Glutamatergic neuron (in vitro differentiated cells): ENCODE measurements at places on chromosomes 12 and 14.

DNA sequence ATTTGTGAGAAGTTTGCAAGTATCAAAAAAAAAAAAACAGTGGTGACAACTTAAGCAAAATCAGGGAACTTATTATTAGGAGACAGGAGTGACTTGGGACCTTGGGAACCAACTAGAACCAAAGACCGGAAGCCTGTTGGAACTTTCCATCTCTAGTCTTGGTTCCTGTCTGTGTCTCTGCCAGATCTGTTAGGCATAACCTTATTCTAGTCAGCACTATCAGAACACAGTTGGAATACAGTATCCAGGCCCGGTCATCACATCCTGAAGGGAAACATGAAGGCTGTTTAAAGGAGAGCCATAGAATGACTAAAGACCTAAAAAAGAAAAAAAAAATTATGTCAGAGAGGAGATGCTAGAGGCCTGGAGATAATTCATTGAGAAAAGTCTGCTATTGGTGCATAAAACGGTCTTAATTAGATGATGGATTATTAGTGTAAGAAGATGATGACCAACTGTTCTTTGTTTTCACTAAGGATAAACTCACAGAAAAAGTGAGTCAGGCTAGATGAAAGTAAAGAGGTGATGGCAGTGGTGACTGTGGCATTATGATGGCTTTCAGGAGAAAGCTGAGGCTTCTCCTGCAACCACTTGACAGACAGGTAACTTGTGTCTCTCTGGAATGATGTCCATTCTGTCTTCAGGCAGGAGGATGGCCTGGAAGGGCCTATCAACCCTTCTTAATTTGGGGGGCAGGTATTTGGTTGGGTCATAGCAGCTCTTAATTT, 28.2 kb downstream of the DACT1 start:
- H3K27me3 ChIP-seq = peaks cover 2% of the 10 kb centered on the region
- no peak overlapping the region for H3K4me3 ChIP-seq
- H3K36me3 ChIP-seq = no peaks in the 10 kb centered on the region
- peaks cover 43% of the 10 kb centered on the region for H3K4me1 ChIP-seq
- no peak for DNase-seq
- no peak overlapping the region for H3K27ac ChIP-seq

DNA sequence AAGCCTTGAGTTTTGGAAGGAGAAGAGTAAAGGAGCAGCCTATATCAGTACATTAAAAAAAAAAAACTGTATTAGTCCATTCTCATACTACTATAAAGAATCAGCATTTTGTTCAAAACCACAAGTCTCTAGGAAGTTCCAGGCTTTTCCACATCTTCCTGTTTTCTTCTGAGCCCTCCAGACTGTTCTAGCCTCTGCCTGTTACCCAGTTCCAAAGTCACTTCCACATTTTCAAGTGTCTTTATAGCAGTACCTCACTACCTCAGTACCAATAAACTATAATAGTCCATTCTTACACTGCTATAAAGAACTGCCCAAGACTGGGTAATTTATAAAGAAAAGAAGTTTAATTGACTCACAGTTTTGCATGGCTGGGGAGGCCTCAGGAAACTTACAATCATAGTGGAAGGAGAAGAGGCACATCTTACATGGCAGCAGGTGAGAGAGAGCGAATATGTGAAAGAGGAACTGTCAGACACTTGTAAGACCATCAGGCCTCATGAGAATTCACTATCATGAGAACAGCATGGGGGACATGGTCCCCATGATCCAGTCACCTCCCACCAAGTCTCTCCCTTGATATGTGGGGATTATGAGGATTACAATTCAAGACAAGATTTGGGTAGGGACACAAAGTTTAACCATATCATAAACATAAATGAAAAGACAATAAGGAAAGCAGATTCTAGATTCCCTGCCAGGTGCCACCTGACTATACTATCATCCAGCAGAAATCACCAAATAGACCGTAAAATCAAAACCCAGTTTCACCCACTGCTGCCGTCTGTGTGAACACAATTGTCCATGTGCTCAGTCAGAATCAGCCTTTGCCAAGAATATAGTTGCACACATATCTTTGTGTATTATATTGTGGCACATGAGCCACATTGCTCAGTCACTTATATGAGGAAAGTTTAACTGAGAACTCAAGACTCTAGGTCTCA, 27.8 kb downstream of the TOGARAM1 start:
- peaks cover 2% of the 10 kb centered on the region for H3K27me3 ChIP-seq
- no peaks in the 10 kb centered on the region for H3K36me3 ChIP-seq
- peaks cover 8% of the 10 kb centered on the region for H3K4me1 ChIP-seq
- H3K4me3 ChIP-seq = no peak overlapping the region
- no peak for DNase-seq

DNA sequence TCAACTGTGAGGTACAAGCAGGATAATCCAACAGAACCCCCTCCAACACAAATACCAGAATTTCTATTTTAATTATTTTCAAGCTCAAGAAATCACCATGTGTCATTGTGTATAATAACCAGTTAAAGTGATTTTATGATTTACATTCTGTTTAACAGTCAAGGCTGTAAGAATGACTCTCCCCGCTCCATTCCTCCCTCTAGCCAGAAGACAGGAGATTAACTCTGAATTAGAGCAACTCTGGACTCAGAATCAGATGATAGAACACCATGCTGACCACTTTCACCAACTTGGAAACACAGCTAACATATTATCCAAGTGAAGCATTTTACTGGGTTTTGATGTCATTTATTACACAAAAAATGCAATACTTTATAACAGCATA, 71.9 kb downstream of the ATP2B1 start:
- H3K27ac ChIP-seq = no peak overlapping the region
- H3K36me3 ChIP-seq = no peaks in the 10 kb centered on the region
- H3K27me3 ChIP-seq = no peaks in the 10 kb centered on the region
- no peak for DNase-seq
- H3K4me3 ChIP-seq = no peak overlapping the region

GRCh38 chr14:74415115-74415437, 10.9 kb downstream of the SYNDIG1L start:
- no peak overlapping the region for H3K4me3 ChIP-seq
- no peaks in the 10 kb centered on the region for H3K36me3 ChIP-seq
- H3K27ac ChIP-seq = peak overlapping the region; percentile 71
- peak; percentile 62 for DNase-seq
- H3K4me1 ChIP-seq = peaks cover 22% of the 10 kb centered on the region

- DNase-seq = no peak
- no peaks in the 10 kb centered on the region for H3K36me3 ChIP-seq
- no peak overlapping the region for H3K27ac ChIP-seq
- H3K4me3 ChIP-seq = no peak overlapping the region
Measured at GRCh38 chr12:1435456-1435855, 158.9 kb downstream of the FBXL14 start.

GRCh38 chr14:87575378-87575777, 417.6 kb downstream of the GALC start:
- no peaks in the 10 kb centered on the region for H3K36me3 ChIP-seq
- no peak for DNase-seq
- H3K27ac ChIP-seq = no peak overlapping the region
- no peaks in the 10 kb centered on the region for H3K4me1 ChIP-seq
- no peaks in the 10 kb centered on the region for H3K27me3 ChIP-seq

DNA sequence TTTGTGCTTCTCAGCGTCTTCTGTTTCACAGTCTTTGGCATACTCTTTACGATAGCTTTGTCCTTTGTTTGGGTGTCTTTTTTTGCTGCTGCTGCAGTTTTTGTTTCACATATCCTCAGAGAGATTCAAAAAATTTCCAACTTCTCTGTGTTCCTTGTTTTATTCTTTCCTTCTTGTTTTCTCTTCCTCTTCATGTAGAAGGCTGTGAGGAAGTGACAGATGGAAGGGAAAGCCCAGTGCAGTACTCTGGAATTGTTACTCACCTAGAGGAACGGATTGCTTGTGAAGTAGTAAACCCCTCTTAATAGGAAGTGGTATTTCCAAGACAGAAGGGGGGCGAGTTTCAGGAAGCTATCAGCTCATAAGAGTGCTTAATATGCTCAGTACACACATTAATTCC, 1.7 kb downstream of the CREBL2 start:
- peak overlapping the region; percentile 88 for H3K4me3 ChIP-seq
- DNase-seq = no peak
- H3K36me3 ChIP-seq = no peaks in the 10 kb centered on the region
- peak overlapping the region; percentile 39 for H3K27ac ChIP-seq
- peaks cover 6% of the 10 kb centered on the region for H3K27me3 ChIP-seq

- no peak for DNase-seq
- peak overlapping the region; percentile 17 for H3K27ac ChIP-seq
- peaks cover 19% of the 10 kb centered on the region for H3K4me1 ChIP-seq
- peaks cover 9% of the 10 kb centered on the region for H3K36me3 ChIP-seq
- H3K4me3 ChIP-seq = no peak overlapping the region
Measured at GRCh38 chr14:102900631-102901571, 21.6 kb upstream of the AMN start.

DNA sequence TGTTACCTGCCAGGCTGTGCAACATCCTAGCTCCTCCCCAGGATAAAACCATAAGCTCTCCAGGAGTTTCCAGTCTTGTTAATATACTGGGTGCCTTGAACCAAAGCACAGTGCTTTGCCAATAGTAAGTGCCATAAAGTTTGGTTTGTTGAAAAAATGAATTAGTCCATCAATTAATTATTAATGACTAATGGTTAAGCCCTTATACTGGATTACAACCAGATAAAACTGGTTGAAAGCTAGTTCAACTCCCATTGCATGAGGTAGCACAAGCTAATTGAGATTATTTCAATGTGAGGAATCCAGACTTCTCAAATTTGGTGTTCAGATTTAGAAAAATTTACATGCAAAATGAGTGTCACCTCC, 1.6 kb upstream of the KRT3 start:
- H3K27ac ChIP-seq = no peak overlapping the region
- H3K4me3 ChIP-seq = no peak overlapping the region
- H3K27me3 ChIP-seq = peaks cover 2% of the 10 kb centered on the region
- H3K36me3 ChIP-seq = no peaks in the 10 kb centered on the region

GRCh38 chr14:57326253-57326652, 57.5 kb downstream of the AP5M1 start:
- peaks cover 10% of the 10 kb centered on the region for H3K36me3 ChIP-seq
- H3K4me3 ChIP-seq = no peak overlapping the region
- no peak overlapping the region for H3K27ac ChIP-seq
- H3K4me1 ChIP-seq = no peaks in the 10 kb centered on the region

- peak overlapping the region; percentile 34 for H3K4me3 ChIP-seq
- no peak for DNase-seq
- peaks cover 4% of the 10 kb centered on the region for H3K36me3 ChIP-seq
- peaks cover 32% of the 10 kb centered on the region for H3K4me1 ChIP-seq
- H3K27me3 ChIP-seq = peaks cover 9% of the 10 kb centered on the region
- peak overlapping the region; percentile 59 for H3K27ac ChIP-seq
Measured at GRCh38 chr14:68586896-68587751, 205.7 kb downstream of the ZFP36L1 start.

GRCh38 chr12:47123730-47124129, 44.0 kb upstream of the AMIGO2 start:
- no peak for DNase-seq
- no peaks in the 10 kb centered on the region for H3K27me3 ChIP-seq
- H3K36me3 ChIP-seq = no peaks in the 10 kb centered on the region
- H3K4me3 ChIP-seq = no peak overlapping the region
- H3K27ac ChIP-seq = no peak overlapping the region

GRCh38 chr14:78491048-78491447, 320.9 kb downstream of the NRXN3 start:
- H3K27me3 ChIP-seq = peaks cover 4% of the 10 kb centered on the region
- H3K36me3 ChIP-seq = no peaks in the 10 kb centered on the region
- peaks cover 18% of the 10 kb centered on the region for H3K4me1 ChIP-seq
- H3K4me3 ChIP-seq = peak overlapping the region; percentile 30

GRCh38 chr14:32055175-32055574, 21.9 kb upstream of the ARHGAP5 start:
- H3K36me3 ChIP-seq = peaks cover 4% of the 10 kb centered on the region
- H3K4me1 ChIP-seq = no peaks in the 10 kb centered on the region
- no peak overlapping the region for H3K27ac ChIP-seq
- no peaks in the 10 kb centered on the region for H3K27me3 ChIP-seq

DNA sequence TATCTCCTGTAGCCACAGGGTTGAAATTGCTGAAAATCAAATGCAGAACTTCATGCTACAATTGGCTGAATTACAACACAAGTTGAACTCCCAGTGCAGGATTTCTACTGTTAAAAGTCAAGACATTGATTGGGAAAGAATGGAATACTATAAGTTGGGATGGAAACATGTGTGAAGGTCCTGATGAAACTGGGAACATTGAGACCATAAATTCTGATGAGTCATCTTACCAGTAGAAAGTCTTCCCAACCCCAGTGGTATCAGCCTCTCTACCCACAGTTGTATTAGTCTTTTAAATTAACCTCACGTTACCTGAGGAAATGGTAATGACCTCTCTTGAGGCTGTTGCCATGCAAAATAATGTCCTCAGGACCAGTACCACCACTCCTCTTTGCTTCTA, 27.4 kb upstream of the DYRK2 start:
- no peaks in the 10 kb centered on the region for H3K27me3 ChIP-seq
- H3K4me1 ChIP-seq = no peaks in the 10 kb centered on the region
- DNase-seq = no peak

GRCh38 chr14:90562652-90563051, 165.8 kb downstream of the CALM1 start:
- no peak for DNase-seq
- no peak overlapping the region for H3K4me3 ChIP-seq
- H3K27ac ChIP-seq = no peak overlapping the region

DNA sequence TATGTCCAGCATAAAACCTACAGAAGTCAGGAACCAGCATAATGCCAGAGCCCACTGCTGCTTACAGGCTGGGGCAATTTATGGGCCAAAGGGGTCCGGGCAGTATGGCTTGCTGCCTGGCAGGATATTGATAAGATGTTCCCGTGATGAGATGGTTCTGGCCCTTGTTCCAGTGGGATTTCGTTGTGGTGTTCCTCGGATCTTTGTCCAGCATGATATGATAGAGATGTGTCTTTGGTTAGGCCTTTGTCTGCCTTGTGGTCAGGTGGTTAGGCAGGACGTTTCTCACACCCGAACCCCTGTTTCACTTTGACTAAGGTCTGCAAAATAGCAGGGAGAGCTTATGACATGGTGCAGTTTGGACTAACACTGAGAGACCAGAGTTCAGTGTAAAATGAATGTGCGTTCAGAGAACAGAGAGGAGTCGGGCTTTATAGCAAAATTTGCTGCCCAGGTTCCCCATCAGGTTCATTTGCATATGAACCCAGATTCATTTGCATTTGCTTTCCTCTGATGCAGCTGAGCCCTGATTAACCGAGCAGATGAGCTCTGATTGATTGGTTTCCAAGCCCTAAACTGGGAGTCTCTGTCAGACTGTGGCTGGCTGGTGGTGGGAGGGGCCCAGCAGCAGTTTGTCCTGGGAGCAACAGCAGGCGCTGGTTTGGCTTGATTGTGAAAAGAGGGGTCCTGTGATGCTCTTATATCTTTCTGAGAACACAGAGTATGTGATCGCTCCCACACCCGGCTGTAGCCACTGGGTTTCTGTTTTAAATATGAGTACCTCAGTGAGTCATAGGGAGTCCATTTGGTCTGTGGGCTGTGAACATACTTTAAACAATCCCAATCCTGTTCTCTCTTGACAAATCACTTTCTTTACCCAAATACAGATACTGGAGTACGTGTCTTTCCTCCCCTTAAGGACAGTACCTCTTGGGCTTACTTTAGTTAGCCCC, 156.3 kb upstream of the PZP start:
- peaks cover 16% of the 10 kb centered on the region for H3K4me1 ChIP-seq
- H3K36me3 ChIP-seq = no peaks in the 10 kb centered on the region
- peak; percentile 50 for DNase-seq
- peak overlapping the region; percentile 5 for H3K4me3 ChIP-seq
